Epithelial cell of esophagus (primary cell): ENCODE measurements at places on chromosomes 6 and 20.
A peak's percentile ranks its signal among the peaks of the same experiment; 100 is the strongest.

- no peak for DNase-seq
These were observed 74.6 kb downstream of the MAP3K5 start for GRCh38 chr6:136717716-136717990.

- no peak for DNase-seq
These were observed at the start of gene WFDC2 for GRCh38 chr20:45469336-45470261. TSS of gene WFDC2 (plus strand) at chr20:45469753. CDS start at chr20:45469782, 29 bp downstream.

- DNase-seq, result no peak
These were observed 132.1 kb upstream of the ZNF184 start for GRCh38 chr6:27604986-27605385.

DNA sequence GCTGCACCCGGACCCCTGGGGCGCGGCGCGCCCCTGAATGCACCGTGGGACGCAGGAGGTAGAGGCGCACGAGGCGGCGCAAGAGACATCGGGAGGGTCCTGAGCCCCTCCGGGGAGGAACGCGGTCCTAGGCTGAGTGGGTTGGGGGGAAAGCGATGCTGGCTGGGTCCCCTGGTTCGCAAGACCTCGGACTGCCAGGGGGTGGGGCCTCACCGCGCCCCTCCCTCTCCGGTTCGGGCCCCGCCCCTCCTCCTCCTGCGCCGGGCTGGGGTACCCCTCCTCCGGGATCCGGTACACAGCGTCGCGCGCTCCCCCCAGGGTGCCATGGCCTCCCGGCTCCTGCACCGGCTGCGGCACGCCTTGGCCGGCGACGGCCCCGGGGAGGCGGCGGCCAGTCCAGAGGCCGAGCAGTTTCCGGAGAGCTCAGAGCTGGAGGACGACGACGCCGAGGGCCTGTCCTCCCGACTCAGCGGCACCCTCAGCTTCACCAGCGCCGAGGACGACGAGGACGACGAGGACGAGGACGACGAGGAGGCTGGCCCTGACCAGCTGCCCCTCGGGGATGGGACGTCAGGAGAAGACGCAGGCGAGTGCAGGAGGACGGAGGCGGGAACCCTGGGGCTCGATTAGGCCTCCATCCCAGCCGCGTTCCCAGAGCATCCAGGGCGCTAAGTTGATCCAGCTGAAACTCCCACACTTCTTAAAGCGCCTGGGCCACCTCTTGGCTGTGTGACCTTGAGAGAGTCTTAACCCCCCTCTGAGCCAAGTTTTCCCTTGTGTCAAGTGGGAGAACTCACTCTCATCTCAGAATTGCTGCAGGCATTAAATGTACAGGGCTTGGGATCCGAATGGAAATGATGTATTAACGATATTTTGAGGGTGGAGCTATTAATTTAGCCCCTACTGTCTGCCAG lies 541 bp downstream of the SNX21 start:
- peak; percentile 41 for DNase-seq

DNA sequence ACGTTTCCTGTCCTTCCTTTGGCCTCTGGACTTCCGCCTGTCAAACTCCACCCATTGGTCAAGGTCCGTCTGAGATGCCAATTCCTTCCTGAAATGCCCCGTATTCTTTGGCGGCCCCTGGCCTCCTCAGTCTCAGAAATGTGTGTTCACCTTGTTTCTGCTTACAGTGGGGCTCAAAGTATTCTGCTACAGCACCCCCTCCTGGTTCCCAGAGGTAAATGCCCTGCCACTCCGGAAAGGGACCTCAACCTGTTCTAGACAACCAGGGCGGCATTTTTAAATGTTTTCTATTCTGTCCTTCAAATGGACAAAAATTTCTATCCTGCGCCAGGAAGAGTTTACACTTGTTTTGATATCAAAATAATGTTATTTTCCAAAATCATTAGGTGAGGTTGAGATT lies 12.1 kb upstream of the PAX1 start:
- no peak for DNase-seq

- DNase-seq, result no peak
These were observed 25.7 kb downstream of the SNX3 start for GRCh38 chr6:108235127-108235526.

- peak; percentile 90 for DNase-seq
These were observed 129.4 kb downstream of the LY86 start for GRCh38 chr6:6717953-6718352.

- peak; percentile 97 for DNase-seq
These were observed 303.9 kb upstream of the SGK1 start for GRCh38 chr6:134621858-134622257.
